NCI-H2081 (cell line): ENCODE measurements at places on chromosomes 1 and 21.

DNA sequence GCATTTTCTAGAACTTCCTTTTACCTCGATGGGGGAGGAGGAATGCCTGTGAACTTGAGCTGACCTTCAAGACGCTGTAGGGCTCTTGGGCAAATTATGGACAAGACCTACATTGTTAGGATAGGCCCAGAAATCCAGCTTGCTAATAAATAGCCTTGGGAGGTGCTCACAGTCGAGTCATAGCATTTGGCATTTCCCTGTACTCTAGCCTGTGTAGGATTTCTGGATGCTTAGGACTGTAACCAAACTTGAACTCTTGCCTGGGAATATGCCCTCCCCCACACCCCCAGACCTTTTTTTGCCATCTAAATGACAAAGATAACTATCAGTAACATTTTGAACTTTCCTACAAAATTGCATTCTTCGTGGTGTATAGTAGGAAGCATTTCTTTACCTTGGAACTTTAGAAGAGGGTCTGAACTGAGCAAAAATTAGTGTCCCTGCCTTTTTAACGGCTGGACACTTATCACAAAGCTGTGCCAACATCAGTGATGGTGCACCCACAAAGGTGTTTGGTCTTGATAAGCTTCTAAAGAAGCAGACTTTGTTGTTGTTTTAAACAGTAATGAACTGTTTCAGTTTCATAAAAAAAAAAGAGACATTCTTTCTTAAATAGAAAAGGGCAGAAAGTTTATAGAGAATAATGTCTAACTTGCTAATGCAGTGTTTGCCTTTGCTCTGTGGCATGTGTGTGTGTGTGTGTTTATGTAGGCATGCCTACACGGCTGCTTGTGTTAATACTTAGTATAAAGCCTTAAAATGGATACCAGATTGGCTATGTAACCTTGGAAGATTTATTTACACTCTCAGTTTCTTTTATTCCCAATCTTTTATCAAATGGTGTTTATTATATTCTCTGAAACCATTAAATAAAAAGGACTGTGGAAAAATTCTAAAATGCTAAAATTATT is 88.2 kb downstream of the NFIA start:
- no peak for DNase-seq

DNA sequence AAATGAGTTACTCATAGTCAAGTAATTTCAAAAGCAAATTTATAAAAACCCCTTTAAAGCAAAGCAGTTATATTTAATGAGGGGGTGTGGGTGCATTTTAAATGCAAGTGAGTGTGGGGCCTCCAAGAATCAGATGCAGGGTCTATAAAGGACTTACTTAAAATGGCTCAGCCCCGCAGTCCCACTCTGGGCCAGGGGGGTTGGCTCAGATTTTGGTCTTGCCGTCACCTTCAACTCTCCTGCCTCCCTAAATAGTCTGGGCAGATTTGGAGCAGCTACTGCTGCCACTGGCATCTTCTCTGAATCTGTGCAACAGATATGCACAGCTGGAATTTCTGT is 16.2 kb downstream of the AMPD2 start:
- no peak for DNase-seq

DNA sequence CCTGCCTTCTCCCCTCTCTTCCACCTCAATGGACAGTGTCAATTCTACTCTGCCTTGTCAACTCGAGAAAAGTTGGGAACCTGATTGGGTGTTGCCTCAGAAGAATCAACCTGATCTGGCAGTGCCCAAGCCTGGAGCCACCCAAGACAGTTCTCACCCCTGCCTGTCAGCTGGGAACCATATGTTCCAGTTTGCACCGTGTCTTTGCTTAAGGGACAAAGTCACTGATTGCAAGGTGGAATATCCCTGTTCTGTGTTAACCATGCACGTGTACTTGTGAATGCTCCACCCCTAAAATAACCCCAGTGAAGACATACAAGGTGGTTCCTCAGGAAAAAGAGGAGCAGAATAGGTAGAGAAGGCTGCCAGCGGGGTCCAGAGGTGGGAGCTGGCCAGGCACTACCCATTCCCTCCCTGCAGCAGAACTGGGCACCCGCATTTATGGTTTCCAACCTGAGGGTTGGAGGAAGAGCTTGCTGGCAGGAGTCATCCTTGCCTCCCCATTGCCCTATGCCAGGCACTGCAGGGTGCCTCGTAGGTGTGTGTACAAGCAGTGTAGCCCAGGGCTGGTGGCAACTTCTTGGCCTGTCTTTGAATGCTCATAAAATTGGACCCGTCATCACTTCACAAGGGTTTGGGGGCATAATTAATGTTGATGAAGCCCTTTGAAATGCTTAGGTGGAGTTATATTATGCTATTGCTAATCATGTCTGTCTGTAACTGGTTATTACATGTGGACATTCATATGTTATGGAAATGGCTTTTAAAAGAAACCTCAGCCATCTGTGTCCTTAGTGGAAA is 11.3 kb downstream of the NIPAL3 start:
- no peak for DNase-seq

GRCh38 chr1:17419626-17420328 is 19.7 kb downstream of the RCC2 start:
- no peak for DNase-seq

DNA sequence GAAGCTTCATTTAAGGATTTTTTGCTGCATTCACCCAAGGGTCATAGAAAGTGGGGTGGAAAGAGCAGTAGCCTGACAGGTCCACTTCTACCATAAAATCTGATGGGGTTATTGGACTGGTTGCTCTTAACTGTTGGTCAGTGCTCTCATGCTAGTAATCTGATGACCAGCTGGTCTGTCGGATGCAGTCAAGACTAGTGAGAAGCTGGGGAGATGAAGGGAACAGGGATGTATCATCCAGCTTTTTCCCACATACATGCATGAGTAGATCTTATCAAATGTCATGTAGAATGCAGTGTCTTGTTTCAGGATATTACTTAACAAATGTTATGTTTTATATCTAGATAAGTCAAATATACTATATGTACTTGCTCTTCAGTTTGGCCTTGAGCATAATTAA is 11.1 kb downstream of the ATP1B1 start:
- DNase-seq = no peak

DNA sequence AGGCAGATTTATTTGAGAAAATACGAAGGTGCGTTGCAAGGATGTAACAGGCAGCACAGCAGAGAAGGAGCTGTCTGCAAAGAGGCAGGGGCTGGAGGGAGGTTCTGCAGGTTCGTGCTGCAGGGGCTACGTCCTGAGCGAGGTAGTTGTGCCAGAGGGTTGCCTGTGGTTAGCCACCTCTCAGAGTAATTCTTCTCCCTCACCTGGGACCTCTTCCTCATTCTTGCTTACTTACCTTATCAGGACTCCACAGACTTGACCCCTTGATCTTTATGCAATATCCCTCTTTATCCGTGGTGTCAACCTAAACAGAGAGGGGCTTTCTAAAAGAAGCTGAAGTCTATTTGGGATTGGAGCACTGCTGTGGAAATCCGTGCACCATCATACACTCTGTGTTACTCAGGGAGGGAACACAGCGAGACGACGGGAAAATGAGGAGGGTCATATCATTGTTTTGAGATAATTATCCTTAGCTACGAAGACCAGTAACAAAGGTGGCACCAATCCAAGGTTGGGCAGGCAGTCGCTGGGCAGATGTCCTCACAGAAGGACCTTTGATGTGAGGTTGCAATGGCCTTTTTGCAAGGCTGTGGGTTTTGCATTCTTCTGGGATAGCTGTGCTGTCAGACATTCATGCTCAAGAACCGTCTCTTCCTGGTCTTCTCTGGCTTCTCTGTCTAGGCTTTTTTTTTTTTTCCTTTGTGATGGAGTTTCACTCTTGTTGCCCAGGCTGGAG is 82.8 kb downstream of the WDR4 start:
- no peak for DNase-seq

DNA sequence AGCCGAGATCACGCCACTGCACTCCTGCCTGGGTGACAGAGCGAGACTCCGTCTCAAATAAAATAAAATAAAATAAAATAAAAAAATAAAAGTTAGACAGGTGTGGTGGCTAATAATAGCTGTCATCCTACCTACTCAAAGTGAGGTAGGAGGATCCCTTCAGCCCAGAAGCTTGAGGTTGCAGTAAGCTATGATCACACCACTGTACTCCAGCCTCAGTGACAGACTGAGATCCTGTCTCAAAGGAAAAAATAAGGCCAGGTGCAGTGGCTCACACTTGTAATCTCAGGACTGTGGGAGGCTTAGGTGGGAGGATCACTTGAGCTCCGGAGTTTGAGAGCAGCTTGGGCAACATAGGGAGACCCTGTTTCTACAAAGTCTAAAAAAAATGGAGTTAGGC is 18.0 kb downstream of the NOL9 start:
- no peak for DNase-seq

DNA sequence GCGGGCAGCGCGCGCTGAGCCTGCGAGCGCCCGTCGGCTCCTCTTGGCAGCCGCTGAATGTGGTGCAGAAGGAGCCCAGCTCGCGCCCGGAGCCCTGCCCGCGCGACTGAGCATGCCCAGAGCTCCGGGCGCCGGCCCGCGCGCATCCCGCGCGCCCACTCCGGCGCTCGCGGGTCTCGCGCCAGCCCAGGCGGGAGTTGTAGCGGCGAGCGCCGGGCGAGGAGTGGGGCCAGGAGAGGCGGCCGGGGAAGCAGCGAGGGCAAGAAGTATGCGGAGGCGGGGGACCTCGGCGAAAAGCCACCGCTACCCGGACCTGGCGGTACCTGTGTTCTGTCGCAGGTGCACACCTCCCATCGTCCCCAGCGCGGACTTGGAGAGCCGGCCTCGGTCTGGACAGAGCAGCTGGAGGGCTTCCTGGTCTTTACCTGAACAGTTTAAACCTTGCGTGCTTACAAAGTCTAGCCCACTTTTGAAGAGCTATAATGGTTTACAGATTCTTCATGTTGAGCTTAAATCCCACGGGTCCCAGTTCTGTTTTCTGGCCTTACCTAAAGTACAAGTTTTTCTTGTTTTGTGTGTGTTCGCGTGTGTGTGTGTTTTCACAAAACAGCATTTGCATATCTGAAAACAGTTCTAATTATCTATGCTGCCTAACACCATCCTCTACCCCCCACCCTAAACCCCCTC is at the start of gene DDAH1:
DDAH1 (minus strand) TSS at position 61 of the 687 bp plus-strand sequence. CDS start 114 bp downstream, outside the sequence.
- DNase-seq = peak; percentile 73

DNA sequence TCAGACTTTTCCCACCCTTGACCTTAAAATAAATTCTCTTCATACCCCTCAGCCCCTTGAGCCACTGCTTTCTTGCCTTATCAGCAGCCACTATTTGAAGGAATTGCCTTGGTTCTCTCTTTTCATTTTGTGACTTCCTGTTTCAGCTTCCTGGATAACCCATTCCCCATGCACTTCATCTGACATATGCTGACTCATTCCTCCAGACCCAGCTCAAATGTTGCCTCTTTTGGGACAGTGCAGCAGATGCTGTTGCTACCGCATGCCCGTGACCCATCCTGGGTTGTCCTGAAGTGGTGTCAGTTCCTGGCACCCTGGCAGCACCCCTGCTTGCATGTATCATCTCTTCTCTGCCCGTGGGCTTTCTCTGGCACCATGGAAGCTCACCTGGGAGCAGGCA is 496.1 kb downstream of the PTPRU start:
- DNase-seq = no peak

- no peak for DNase-seq
Measured at GRCh38 chr21:43322805-43323204, 104.1 kb downstream of the SIK1 start.

DNA sequence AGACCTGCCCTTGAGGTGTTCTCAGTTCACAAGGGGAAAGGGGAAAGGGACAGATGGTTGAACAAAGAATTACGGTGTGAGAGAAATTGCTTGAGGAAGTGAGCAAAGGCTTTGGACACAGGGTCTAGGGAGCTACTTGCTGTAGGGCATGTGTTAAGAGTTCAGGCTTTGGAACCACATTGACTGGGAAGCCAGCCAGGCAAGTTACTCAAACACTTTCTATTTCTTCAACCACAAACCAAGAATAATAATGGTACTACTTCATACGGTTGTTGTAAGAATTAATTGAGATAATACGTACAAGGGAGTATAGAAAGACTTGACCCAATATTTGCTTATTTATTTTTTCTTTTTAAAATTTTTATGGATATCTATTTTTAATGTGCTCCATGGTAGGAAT is 26.6 kb downstream of the AK4 start:
- DNase-seq = no peak

- no peak for DNase-seq
Measured at GRCh38 chr1:50208756-50209155, 100.0 kb downstream of the ELAVL4 start.

- peak; percentile 94 for DNase-seq
Measured at GRCh38 chr1:31669786-31670592, 25.3 kb upstream of the PEF1 start.

DNA sequence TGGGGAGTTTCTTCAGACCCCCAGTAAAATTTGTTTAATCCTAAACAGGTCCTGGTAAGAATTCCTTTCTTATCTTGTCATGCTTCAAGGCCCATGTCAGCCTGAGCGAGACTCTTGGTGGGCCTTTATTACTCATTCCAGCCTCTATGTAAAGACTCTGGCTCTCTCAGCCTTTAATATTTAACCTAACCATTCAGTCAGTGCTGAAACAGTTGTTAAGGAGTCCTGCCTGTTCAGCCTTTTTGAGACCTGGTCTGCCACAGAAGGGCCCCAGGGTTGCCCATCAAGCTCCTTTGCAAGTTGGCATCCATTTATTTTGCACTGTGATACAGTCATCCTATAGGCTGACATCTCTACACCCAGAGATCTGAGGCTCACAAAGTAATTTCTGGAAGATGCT is 107.7 kb upstream of the VANGL1 start:
- DNase-seq = no peak

- DNase-seq = no peak
Measured at GRCh38 chr1:20147846-20148570, 8.9 kb downstream of the PLA2G2F start.

- DNase-seq = no peak
Measured at GRCh38 chr1:211370669-211371068, 44.0 kb downstream of the TRAF5 start.

- DNase-seq = no peak
Measured at GRCh38 chr1:31694964-31695313, 8.9 kb downstream of the COL16A1 start.
